Iris pigment epithelial cell (primary cell): ENCODE measurements at places on chromosomes 13 and 19.
A peak's percentile ranks its signal among the peaks of the same experiment; 100 is the strongest.

DNA sequence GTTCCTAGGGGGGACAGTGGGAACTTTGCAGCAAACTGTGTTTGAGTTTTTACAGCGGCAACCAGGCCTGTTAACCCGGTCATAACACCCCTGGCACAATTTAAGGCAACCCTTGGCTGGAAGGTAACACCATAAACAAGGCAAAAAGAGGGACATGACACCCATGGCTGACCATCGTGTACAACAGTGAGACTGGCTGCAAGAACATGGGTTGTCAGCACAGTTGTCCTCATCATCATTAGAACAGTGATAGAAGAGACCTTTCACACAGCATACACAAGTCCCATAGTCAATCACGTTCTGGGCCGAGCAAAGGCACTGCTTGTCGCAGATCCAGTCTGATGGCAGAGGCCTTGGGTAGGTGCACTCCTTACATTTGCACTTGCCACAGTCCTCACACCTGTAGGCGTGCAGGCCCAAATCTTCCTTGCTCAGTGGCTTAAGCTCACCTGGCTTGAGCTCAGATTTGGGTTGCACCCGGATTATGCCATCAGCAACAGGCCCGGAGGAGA lies 4.1 kb downstream of the SPRY2 start:
- no peak for DNase-seq

DNA sequence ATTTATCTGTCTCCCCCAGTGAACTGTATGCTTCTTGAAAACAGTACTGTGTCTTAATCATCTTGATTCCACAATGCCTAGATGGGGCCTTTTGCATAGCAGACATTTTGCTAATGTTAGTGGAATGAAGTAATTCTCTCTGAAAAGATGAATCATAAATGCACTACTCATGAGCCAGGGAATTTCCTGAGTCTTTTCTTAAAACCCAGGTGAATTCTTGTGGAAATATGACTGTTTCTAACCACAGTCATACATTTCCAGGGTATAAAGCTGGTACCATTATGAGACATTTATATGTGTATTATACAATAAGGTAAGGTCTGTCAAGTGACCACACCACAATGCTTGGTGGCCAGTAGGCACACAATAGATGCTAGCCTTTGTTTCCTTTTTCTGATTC lies 5.5 kb upstream of the KCTD4 start:
- DNase-seq = peak; percentile 96

DNA sequence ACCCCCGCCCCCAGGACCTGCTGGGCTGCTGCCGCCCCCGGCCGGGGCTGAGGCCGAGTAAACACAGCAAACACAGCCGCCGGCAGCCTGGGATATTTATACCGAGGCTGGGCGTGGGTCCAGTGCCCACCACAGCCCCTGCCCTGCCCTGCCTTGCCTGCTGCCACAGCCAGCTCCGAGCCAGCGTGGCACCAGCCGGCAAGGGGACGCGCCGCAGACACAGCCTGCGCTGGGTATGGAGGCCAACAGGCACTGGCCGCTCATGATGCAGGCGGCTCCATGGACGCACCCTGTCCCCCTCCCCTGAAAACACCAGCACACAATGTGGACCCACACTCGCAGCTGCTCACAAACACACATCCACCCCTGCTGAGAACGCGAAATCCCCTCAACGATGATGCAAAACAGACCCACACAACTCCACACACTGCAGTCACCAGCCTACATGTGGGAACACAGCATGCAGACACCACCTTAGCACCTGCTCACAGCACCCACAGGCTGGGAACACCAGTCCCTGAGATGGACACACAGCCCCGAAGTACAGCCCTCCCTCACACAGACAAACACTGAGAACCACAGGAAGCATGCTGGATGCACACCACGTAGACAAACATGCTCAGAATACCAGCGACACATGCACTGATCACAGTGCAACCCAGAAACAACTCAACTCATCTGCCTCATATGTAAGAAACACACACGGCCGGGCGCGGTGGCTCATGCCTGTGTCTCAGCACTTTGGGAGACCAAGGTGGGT lies 16.2 kb downstream of the CCDC97 start:
- DNase-seq = peak; percentile 90

GRCh38 chr13:91698767-91699166 lies 300.3 kb downstream of the GPC5 start:
- DNase-seq = no peak

DNA sequence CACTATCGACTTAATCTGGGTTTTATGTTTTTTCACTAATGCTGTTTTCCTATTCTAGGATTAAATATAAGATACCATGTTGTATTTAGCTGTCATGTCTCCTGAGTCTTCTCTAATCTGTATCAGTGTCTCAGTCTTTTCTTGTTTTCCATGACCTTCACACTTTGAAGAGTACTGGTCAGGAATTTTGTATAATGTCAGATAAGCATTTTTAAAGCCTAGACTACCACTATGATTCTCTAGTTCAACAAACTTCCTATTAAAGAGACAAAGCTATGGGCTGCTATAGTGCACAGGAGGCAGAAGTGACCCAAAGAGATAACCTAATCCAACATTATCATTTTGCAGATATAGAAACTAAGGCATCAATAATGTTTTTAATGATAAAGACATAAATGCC lies 63.0 kb upstream of the ZDHHC20 start:
- DNase-seq = no peak

GRCh38 chr19:10553087-10553667 lies 9.5 kb downstream of the ATG4D start:
- no peak for DNase-seq

GRCh38 chr13:113941571-113942191 lies 32.2 kb downstream of the C13orf46 start:
- peak; percentile 30 for DNase-seq

DNA sequence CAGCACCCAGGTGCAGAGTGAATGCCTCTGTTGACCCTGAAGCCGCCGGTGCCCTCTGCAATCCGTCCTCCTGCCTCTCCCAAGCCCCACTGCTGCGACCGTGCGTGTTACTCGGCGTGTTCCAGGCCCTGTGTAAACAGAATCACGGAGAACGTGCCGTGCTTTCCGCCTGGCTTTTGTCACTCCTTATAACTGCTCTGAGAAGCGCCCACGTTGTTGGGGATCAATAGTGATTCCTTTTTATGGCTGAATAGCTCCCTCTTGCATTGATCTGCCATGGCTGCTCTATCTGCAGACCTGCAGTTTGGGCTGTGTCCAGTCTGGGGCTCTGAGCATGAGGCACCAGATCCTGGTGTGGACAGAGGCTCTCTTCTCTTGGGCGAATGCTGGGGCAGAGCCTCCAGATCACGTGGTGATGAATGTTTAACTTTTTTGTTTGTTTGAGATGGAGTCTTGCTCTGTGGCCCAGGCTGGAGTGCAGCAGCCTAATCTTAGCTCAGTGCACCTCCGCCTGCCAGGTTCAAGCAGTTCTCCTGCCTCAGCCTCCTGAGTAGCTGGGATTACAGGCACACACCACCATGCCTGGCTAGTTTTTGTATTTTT lies 15.8 kb downstream of the ADPRHL1 start:
- DNase-seq = no peak

GRCh38 chr19:37506387-37507166 lies at the start of gene ZNF793:
ZNF793 (plus strand) TSS chr19:37506939; CDS start chr19:37523440, 16,501 bp downstream.
- DNase-seq = peak; percentile 91

GRCh38 chr13:64925727-64926126 lies 2304.4 kb downstream of the PCDH9 start:
- no peak for DNase-seq

DNA sequence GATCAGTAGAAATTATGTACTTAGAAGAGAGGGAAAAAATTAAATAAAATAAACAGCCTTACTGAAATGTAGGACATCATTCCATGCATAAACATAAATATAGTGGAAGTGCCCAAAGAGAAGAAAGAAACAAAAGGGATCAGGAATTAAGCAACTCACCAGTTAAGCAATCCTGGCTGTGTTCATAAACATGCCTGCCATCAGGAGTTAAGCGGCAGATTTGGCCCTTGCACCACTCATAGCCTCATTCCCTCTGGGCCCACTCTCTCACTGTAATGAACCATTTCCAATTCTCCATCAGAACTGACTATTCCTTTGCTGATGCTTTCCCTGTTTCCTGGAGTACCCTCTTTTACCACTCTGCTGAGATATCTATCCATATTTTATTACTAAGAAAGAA lies 281.4 kb downstream of the LHFPL6 start:
- peak; percentile 37 for DNase-seq

- no peak for DNase-seq
Observed at GRCh38 chr13:109387471-109387870, 398.9 kb downstream of the IRS2 start.

DNA sequence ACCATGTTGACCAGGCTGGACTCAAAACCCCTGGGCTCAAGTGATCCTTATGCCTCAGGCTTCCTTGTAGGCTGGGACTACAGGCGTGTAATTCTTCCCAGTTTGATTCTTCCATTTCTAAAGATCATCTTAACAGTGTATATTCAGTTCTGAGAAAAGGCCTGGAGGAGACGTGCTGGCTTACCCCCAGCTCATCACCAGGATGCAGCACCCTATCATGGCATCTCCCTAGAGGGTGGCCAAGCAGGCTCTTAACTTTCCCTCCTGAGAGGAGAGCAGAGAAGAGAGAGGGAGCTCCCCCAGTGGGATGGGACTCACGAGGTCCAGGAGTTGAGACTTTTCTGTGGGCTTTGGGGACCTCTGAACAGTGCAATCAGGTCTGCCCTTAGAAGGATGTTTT lies 2.1 kb upstream of the TUBA3C start:
- no peak for DNase-seq

DNA sequence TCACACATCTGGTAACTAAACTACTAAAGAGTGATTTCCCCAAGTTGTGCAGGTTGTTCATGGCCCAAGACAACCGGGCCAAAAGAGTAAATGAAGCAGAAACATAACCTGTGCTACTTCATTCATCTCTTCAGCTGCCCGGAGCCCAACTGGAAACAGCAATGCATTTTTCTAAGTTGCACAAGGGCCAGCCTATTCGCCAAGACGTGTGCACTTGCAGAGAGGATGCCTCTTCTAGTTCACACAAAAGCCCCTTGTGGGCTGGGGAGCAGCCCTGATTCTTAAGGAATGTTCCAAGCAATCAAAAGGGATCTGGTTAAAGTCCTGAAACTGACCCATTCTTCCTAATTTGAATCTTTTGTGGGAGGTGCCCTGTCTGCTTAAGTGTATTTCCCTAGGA lies 275.8 kb downstream of the SHISA2 start:
- no peak for DNase-seq

- peak; percentile 52 for DNase-seq
Observed at GRCh38 chr19:11435833-11436313, 438 bp downstream of the PRKCSH start.

- DNase-seq = peak; percentile 14
Observed at GRCh38 chr13:63910511-63910910, 2494.9 kb upstream of the PCDH20 start.

DNA sequence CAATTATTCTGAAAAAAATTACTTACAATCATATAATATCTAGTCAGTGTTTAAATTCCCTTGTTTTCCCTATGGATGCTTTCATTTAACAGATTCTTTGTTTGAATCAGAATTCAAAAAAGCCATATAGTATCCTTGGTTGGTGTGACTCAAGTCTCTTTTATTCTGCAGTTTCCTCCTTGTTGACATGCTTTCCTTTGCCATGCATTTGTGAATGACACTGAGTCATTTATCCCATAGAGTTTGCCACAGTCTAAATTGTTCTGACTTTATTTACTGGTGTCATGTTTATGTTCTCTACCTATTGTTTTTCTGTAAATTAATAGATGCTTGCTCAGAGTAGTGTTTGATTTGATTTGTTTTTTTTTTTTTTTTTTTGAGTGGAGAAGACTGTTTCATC lies 893.8 kb upstream of the SLC10A2 start:
- no peak for DNase-seq

DNA sequence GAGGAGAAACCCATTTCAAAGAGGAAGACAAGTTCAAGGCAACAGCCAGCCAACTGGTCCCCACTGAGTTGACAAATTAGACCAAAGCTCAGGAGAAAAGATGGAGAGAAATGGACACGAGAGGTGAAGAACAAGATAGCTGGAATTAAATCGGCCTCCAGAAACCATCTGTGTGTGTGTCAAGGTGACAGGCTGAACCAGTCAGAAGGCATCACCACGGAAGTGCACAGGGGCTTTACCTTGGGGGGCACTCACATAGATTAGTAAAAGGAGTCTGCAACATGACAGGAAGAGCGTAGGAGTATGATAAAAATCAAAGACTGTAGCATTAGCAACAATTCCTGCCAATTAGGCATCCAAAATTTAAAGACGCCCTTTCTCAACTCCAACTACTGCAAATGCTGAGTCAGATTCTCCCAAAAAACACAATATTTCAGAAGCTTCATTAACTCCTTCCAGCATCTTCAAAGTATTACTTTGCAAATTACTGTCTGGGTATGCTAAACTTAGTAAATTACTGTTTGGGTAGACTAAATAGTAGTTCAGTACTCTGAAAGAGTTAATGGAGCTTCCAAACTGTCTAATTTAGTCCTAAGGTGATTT lies 66.2 kb downstream of the FOXO1 start:
- no peak for DNase-seq

GRCh38 chr13:23959231-23959862 lies 62.0 kb upstream of the C1QTNF9B start:
- DNase-seq = peak; percentile 35

DNA sequence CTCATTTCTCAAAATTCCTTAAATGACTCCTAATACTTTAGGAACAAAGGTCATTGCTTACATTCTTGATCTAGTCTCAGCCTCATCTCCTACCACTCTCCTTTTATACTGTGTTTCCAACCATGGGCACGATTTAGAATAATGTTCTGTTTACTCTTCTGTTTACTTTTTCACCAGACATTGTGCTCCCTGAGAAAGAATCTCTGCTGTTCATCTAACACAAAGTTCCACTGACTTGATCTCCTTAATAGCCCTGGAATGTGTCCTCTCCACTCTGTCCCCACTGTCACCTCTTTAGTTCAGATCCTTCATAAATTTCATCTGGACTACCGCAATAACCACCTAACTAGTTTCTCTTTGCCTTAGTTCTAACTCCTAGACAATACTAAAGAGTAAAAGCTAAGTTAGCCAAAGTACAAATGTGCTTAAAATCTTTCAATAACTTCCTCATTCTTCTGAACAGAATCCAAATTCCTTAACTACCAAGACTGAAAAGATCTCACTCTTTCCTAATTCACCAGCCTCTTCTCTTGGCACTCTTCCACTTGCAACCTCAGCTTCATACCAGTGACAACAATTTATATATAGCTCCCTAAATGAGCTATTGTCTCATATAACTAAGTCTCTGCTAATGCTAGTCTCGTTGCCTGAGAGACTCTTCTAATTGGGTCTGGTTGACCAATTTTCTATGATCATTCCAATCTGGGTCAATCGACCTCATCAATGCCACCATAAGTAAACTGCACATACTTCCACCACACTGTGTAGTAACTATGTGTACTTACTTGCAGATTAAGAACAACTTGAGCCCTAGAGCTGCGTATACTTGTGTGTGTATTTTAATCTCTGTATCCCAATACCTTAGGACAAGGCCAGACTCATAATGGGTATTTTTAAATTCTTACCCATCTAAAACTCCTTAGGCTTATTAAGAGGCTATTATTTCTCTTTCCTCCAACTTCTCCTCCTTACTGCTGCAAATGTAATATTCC lies 179.9 kb downstream of the VWA8 start:
- peak; percentile 89 for DNase-seq
